ENCODE measurements at places on chromosomes 6 and 20.

- DNase-seq = no peak
These were observed 1.6 kb downstream of the STX7 start for GRCh38 chr6:132511210-132511830.

DNA sequence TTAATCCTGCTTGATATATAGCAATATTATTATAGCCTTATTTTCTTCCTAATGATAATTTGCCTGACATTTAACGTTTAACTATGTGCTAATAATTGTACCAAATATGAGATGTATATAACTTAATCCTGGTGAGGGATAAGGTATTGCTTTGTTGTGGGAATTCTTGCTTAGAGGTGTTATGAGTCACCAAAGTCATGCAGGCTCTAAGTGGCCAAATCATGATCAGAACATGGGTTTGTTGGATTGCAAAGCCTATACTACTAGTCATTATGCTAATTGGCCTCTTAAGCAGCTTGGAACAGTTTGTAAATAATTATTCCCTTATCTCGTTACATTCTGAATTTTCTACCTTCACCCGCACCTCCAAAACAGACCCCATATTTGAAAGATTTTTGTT, 21.9 kb upstream of the C6orf141 start:
- DNase-seq = no peak

- DNase-seq = no peak
These were observed 33.6 kb downstream of the VGLL2 start for GRCh38 chr6:117298941-117299340.

GRCh38 chr6:11744753-11745152, 33.9 kb downstream of the ADTRP start:
- peak; percentile 65 for DNase-seq

GRCh38 chr6:46637145-46637544, 15.5 kb downstream of the CYP39A1 start:
- peak; percentile 81 for DNase-seq

DNA sequence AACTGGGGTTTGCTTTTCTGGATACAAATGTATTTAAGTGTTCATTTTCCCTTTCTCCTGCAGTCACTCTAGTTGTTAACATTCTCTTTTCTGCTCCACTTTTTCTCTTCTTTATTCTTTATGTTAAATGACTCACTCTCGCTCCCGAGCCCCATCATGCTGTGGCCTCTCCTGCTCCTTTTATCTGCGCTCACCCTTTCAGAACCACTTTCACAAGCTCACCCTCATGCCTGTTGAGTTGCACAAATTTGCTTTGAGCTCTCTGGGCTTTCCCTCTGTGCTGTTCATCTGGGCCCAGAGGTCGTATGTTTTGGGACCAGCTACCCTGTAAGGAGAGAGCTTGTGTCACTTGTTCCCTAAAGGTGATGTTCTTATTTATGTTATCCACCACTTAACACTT, 98.1 kb upstream of the ASCC3 start:
- DNase-seq = no peak

DNA sequence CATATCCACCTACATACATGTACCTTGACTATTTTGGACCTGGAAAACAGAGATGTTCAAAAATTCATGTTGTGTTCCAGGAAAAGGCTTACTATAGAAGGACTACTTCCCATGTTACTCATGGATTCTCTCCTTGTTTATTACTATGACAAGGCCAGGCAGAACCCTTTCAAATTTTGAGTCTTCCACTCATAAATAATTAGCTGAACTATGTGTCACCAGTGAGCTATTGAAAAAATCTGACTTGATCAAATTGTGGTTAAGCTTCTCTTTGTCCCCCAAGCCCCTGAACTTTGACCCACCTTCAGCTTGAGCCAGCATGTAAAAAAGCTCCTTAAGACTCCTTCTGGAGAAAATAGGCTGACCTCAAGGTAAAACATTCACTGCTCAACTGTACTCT, 1142.8 kb upstream of the EYS start:
- no peak for DNase-seq

DNA sequence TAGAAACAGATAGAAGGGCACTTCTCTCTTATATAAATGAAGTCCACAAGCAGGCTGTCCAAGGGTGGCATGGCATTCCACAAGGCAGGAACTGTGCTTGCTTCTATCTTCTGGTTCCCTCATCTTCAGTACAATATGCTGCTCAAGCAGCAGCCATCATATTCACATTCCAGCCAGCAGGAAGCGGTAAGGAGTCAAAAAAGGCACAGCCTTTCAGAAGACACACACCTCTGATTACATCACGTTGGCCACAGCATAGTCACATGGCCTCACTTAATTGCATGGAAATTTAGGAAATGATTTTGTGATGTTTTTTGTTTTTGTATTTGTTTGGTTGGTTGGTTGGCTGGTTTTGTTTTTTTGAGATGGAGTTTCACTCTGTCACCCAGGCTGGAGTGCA, 19.0 kb downstream of the REM1 start:
- DNase-seq = peak; percentile 32

DNA sequence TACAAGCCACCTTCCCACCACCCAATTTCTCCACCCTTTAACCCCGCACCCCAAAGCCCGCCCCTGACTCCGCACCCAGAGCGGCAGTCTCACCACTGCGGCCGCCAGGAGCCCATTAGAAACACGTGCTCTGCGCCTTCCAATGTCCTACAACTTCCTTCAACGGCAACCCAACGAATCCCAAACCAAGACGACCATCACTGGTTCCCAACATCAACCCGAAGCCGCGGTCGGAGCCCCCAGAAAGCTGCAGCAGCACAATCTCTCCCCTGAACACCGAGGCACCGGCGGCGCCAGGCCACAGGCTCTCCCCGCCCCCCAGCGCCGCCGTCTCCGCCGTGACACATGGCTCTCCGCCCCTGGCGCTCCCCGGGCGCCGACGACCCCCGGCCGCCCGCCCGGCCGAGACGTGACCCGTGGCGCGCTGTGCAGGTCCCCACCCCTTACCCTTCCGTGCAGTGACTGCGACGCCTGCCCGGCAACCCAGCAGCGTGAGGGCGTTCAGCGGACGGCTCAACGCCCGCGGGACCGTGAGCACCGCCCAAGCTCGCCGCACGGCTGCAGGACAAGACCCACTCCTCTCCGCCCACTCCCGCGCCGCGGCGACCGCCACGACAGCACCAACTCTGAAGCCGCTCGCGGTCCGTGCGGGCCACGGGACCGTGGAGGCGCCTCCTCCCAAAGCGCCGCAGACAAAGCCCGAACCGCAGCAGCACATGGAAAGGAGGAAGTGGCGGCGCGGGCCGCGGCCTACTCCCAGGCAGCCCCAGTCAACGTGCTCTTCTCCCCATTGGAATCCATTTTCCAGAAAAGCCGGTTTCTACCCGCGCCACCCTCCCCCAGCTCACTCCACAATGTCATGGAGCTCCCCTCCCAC, 551 bp downstream of the SYNCRIP start:
- no peak for DNase-seq

DNA sequence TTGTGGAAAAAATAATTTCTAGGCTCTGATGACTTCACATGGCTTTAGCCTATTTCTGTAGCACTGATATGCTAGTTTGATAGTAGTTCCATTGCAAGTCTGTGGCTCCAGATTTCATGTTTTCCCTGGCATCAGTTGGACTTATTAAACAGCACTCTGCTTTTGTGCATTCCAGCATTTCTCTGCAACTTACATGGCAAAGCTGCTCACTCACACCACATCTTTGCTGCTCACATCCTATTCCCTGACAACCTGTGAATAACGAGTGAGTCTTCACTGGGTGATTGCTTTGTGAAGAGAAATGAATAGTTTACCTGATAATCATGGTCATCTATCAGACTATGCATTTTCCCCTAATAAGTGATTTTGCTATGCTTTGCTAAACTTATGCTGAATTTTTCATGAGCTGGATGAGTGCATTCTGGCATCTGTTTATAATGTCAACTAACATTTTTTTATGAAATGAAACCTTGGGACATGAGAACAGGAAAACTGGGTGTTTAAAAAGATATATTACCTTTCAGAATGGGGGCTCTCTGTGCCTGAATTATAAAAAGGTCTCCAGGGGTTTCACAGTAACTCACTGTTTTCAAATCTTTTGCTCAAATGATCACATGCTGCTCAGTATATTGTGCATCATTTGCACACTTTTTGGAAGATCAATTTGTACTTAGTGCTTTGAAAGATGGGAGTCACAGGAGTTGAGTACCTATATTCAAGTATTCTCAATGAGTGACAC, 301.8 kb downstream of the TBC1D32 start:
- DNase-seq = no peak

- DNase-seq = no peak
These were observed 4.5 kb upstream of the ZNF831 start for GRCh38 chr20:59159091-59159490.

DNA sequence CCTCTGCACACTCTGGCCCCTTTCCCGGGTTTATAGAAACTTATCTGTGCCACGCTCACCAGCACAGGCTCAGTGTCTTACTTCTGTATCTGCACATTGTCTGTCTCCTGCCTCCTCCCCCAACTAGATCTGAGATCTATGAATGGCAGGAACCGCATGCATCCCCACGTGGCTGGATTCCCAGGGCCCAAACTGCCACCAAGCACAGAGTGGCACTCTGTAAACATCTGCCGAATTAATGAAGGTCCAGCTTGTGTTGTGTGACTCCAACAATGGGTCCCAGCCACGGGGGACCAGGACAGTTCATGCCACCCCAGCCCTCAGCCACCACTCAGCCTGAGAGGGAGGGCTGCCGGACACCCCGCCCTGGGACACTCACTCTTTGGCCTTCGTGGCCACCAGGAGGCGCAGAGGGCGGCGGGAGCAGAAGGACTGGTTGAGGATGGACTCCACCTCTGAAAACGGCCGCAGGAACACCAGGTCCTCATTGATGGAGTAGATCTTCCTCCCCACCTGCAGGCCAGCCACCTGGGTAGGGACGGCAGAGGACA, 171.1 kb downstream of the PREX1 start:
- DNase-seq = no peak

DNA sequence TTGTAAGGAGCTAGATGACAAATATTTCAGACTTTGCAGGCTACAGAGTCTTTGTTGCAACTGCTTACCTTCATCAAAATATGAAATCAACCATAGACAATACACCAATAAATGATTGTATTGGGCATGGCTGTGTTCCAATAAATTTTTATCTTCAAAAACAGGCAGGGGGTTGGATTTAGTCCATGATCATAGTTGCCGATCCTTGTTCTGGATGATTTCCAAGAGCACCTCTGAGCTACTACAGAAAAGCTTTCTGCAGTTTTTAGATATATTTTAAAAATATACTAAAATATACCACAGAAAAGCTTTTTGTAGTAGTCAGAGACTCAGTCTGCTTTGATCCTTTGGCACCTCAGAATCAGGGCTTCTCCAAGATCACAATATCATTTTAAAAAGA, 145.0 kb downstream of the HTR1B start:
- no peak for DNase-seq

DNA sequence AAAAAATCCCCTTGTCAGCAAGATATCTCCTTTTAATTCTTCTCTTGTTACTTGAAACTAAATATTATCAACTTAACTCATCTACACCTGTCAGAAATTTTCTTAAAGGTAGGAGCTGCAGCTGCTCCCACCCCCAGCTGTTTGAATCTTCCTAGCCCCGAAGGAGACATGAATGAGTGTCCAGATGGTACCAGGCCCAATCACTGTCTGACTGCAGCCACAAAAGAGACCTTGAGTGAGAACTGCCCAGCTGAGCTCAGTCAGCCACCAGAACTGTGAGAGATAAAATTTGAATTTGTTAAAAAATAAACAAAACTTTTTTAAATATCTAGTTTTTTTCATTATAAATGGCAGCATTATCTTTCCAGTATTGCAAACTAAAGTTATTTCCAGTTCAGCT, 84.7 kb downstream of the PRSS35 start:
- no peak for DNase-seq

GRCh38 chr6:154218787-154219186, 137.8 kb downstream of the IPCEF1 start:
- no peak for DNase-seq

DNA sequence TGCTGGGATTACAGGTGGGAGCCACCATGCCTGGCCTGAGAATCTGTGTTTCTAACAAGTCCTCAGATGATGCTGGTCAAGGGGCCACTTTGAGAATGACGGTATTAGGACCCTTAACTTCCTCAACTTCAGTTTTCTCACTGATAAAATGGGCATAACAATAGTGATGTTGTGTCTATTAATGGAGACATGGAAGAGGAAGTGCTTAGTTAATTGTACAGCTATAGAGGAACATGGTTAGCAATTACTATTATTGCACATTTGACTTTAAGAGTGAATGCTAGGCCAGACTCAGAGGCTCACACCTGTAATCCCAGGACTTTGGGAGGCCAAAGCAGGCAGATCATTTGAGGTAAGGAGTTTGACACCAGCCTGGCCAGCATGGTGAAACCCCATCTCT, 12.7 kb downstream of the DPPA5 start:
- no peak for DNase-seq

GRCh38 chr20:48620507-48621375, 207.1 kb downstream of the PREX1 start:
- peak; percentile 56 for DNase-seq

GRCh38 chr6:89067796-89068195, 12.8 kb upstream of the PNRC1 start:
- no peak for DNase-seq

- no peak for DNase-seq
These were observed 100.6 kb upstream of the LOC128125822 start for GRCh38 chr6:63471654-63472053.

DNA sequence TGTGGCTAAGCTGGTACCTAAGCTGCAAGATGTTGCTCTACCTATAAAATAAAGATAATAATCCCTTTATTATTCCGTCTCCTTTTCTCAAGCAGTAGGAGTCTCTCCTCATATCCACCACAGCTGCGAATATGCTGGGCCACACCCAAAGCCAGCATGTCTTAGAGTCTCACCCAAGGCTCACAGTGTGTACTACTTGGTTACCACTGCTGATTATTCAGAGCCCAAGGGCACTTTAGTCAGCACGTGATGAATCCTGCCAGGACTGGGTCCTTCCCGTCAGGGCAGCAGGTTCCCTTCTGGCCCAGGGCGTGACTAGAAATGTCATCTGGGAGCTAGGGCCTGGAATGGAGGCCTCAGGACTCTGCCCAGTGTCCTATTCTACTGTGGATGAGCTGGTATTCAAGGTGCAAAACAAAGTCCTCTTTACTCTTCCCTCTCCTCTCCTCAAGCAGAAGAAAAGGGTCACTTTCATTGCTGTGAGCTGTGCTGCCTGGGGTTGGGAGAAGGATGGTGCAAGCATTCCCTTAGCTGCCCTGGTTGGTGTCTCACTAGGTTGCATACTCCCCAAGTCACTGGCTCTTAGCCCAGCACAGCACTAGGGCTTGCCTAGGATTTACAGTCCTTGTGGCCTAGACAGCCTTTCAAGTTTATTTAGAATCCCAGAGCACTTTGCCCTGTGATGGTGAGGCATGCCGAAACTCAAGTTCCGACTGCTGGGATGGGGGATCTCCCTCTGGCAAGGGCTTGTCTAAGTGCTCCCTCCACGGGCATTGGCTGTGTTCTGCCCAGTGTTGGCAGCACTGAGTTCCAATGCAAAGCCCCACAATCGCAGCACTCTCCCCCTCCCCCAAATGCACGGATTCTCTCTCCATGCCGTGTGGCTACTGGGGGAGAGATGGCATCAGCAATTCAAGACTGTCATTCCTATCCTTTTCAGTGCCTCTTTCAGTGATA, 320.2 kb downstream of the BTBD9 start:
- DNase-seq = no peak

GRCh38 chr20:49276161-49276960, 1.5 kb downstream of the ZNFX1 start:
- no peak for DNase-seq
